Activated CD8-positive, alpha-beta memory T cell treated with anti-CD3 and anti-CD28 coated beads, Interleukin-2, amount 50 U/mL, for 48 hours (primary cell): ENCODE measurements at places on chromosomes 16 and 17.

GRCh38 chr17:45363498-45363897, 46.7 kb upstream of the MAP3K14 start:
- peak; percentile 40 for DNase-seq

DNA sequence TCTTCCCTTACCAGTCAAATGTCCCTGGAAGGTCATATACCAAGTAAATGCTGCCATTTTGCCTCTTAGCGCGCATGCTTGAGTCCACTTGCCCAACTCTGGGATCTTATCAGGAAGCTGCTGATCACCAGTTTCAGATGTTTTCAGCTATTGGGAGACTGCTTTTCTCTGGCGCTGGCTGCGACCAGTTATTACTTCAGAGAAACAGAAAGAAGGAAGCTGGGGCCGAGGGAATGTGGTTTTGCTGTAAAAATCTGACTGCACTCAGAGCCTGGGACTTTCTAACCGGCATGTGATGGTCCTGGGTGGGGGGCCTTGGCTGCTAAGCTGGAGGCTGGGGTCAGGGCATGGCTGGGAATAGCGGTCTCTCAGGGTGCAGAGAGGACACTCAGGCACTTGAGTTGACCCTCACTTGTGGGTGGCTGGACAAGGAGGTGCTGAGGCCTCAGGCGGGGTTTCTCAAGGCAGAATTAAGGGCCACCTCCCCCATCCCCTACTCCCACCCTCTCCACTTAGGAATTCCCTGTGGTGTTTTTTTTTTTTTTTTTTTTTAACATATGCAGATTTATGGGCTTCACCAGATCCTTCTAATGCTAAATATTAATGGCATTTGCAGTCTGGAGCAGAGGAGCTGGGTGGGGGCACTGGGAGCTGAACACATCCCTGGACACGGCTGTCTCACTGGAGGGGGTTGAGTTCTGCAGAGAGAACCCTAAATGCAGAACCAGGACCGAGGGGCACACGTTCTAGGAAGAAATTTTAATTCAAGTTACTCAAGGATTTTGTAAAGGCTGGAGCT, 145.8 kb downstream of the CYLD start:
- DNase-seq: no peak

- no peak for DNase-seq
These were observed 14.8 kb downstream of the MPRIP start for GRCh38 chr17:17057057-17057551.

- no peak for DNase-seq
These were observed 15.6 kb upstream of the PDK2 start for GRCh38 chr17:50079334-50080095.

DNA sequence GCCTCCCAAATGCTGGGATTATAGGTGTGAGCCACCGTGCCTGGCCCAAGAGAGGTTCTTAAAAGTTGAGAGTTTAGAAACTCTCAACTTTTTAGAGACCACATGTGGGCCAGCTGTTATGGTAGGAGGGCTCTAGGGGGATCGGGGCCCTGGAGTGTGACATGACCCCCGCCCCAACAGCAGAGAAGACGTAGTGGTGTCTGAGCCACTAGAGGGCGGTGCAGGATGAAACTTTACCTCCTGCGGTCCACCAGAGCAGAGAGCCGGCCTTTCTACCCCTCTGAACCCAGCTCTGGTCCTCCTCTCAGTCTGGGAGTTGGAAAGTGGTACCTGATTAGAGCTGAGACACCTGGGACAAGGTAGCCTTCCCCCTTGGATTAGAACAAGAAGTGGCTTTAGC, 7.4 kb downstream of the CDK5RAP3 start:
- DNase-seq: peak; percentile 68

- DNase-seq: no peak
These were observed 3.8 kb downstream of the TBC1D10B start for GRCh38 chr16:30366511-30366910.

DNA sequence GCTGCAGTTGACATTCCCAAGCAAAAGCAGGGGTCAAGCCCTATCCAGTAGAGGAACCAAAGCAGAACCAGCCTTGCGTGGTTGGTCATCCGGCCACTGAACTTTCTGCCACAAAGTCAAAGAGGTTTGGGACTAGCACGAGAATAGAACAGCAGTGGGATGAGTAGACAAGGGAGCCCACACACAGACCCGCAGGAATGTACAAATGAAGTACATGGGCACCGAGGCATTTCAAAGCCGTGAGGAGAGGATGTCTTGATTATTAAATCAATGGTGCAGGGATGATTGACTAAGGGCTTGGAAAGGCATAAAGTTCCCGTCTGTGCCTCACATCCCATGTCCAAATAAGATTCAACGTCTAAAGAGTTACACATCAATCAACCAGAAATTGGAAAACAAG, 81.8 kb upstream of the TBC1D3K start:
- no peak for DNase-seq

DNA sequence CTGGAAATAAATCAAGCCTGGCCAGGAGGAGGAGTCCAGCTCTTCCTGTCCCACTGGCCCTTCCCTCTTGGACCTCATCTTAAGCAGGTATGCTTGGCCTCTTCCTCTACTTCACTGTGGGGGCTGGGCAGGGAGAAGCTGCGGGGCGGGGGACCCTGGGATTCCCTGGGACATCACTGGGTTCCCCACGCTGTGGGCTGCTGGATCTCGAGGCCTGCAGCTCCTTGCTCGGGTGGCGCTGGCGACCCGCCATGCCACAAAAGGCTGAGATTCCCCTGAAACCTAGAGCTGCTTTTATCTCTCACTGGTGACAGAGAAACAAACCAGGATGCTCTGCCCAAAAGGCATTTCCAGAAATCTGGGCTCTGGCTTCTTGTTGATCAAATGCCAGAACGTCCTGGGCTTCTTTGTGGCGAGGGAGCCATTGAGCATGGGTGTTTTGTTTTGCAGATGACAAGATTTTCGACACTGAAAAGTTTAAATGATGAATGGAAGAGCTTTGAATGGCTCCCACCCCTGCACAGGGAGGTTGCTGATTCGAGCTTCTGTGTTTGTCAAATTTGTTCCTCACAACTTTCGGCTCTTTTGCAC, 8.6 kb upstream of the PGS1 start:
- DNase-seq: no peak

DNA sequence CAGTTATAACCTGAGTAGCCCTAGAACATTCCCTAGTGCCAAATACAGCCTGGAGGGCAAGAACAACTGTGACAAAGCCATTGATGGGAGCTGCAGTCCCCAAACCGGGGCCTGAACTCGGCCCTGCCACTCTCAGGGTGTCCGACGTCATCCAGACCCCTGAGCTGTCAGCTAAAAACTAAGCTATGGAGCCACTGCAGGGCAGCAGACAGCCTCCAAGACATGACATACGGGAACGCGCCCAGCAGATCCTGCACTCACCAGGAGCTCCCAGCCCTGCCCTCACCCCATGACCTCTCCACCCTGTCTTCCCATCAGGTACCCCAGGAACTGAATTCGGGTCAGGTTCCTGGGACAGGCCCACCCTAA, 28.4 kb downstream of the KDM8 start:
- no peak for DNase-seq

GRCh38 chr17:31595666-31596381, 204.3 kb downstream of the RAB11FIP4 start:
- DNase-seq: no peak

- DNase-seq: no peak
These were observed 67.4 kb downstream of the MED13 start for GRCh38 chr17:61997664-61998063.

- no peak for DNase-seq
These were observed 8.2 kb upstream of the C16orf95 start for GRCh38 chr16:87325423-87325858.

DNA sequence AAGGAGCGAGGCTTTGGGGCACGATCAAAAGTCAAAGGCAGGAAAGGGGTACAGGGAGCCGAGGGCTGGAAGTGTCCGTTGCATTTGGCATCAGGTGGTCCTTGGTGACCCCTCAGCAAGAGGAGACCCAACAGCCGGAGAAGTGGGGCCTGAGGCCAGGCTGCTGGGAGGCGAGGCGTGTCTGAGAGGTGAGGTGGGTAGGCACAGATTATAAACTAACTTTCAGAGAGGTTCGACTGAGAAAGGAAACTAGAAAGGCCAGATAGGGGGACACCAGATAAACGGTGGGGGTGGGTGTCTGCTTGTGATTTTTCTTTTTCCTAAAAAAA, 3.6 kb downstream of the PECAM1 start:
- DNase-seq: no peak
